ENCODE measurements at places on chromosomes 3 and 15.

GRCh38 chr3:58148049-58148448 lies 62.7 kb downstream of the DNASE1L3 start:
- DNase-seq = no peak

GRCh38 chr3:38006445-38006995 lies 15.9 kb downstream of the VILL start:
- no peak for DNase-seq

GRCh38 chr15:74010929-74011540 lies 16.5 kb downstream of the PML start:
- DNase-seq = peak; percentile 4

- no peak for DNase-seq
Observed at GRCh38 chr3:32181365-32181764, 57.1 kb upstream of the CMTM8 start.
